ENCODE measurements at places on chromosomes 7 and 10.

DNA sequence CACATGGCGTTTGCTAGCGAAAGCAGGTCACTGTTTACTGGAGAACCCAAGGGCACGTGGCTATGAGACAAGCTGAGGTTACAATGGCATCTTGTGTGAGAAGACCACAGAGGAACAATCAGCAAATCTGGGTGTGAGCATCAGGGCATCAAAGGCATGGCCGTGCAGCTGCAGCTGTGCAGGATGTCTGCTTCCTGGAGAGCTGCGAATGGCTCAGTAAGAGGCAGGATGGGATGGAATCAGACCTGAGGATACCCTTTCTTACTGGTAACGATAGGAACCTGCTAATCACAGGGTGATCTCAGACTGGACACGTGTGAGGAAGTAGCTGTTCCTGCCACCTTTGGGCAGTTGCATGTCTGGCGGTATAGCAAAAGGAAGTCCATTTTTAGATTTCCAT, 119.5 kb downstream of the RNF216 start:
- no peak for DNase-seq

GRCh38 chr7:35249537-35249907, 4.4 kb downstream of the TBX20 start:
- DNase-seq: peak; percentile 74

- no peak for DNase-seq
Observed at GRCh38 chr10:7563368-7563767, 103.4 kb downstream of the ITIH5 start.

DNA sequence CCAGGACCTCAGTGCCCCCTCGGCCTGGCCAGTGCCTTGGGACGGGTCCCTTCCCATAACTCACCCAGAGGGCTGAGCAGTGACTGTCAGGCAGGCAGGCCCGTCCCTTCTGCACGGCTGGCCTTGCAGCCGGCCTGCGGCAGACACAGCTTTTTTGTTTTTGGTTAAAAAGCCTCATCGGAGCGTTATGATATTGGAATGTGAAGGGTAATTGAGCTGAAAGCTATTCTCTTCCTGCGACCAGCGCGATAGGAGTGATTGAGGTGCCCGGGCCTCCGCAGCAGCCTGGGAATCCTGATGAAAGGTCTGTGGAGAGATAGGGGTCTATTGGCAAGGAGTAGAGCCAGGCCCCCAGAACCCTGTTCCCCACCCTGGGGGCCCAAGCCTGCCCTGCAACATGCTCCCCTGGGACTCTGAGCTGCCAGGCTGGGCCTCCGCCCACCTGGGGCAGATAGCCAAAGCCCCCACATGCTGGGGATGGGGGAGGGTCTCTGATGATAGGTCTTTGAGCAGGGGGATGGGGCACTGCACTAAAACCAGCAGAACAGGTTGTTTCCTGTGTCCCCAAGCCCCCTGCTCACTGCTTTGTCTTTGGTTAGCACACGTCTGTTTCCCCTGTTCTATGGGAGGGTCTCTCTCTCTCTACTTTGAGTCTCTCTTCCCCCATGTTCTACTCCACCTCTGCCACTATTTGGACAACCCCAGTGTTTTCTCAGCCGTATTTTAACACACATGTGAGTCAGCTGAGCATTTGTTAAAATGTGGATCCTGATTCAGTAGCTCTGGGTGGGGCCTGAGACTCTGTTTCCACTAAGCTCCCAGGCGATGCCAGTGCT, 131.9 kb downstream of the CDH23 start:
- DNase-seq: no peak

DNA sequence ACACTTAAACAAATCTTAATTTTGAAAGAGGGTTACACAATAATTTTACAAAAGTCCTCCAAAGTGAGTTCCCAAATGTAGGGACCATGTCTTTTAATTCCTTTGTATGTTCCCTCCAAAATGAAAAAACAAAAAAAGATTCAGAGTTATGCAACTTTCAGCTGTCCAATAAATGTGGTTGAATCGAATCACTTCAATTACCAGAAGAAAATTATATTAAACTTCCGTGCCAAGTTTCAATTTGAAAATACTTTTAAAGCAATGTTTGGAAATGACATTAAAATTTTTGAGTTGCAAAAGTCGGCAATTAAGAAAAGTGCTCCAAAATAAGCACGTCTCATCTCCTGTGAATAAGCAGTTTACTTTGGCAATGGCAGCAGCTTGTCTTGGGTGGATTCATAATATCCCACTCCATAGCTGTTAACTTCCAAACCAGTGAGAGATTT, 60.3 kb upstream of the C1GALT1 start:
- DNase-seq: no peak

DNA sequence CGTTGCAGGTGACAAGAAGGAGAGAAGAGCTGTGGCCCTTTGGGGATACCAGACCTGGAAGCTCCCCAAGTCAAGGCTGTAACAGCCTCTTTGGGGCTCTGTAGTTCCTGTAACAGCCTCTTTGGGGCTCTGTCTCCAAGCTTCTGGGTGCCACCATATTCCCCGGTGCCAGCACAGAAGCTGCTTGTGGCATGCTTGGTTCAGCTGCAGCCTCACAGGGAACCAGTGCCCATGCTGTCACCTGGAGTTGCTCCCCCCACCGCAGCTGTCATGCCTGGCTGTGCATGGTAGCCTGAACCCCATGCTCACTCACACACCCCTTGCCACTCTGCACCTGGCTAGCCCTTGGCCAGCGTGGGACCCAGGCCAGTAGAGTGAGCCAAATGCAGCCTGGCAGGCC, 109.1 kb downstream of the ELAPOR2 start:
- no peak for DNase-seq

DNA sequence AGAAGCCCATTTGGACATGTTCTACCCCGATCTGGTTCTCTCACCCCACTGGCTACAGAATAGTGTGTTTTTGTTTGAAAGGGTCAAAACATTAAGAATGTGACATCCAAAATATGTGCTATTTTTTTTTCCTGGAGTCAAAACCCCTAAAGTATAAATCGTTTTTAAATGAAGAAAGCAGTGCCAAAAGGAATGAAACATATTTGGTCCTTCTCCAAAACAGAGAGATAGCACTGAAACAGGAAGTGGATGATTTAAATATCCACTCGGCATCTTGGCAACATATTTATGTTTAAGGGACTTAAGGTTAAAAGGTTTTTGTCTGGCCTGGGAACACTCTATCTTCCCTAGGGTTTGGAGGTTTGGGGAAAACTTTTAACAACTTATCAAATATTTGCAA, 32.3 kb downstream of the CALD1 start:
- no peak for DNase-seq

DNA sequence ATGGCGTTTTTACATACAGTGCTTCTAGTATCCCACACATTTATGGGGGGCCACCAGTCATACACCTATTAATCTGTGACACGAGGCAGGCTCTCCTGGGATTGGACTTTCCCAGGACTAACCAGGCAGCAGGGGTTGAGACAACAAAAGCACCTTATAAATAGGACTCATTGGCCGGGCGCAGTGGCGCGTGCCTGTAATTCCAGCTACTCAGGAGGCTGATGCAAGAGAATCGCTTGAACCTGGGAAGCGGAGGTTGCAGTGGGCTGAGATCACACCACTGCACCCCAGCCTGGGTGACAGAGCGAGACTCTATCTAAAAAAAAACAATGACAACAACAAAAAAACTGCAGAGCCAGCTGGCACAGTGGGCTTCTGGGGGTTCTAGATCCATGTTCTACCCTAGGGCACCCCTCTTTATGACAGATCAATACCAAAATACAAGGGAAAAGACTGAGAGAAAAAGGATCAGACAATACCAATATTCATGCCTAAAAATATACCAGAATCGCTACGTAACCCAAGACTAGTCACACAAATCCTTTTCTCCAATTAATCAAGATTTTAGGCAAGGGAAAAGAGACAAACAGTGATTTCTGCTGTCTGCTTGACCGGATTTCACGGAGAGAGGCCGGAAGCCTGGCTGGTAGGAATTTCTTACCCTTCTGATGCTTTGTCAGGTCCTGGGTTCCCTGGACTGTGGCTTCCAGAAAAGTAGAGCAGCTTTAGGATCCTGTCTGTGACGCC, 98.4 kb upstream of the CCNY start:
- no peak for DNase-seq

- DNase-seq: no peak
Observed at GRCh38 chr10:95169522-95169921, 24.5 kb upstream of the ACSM6 start.

DNA sequence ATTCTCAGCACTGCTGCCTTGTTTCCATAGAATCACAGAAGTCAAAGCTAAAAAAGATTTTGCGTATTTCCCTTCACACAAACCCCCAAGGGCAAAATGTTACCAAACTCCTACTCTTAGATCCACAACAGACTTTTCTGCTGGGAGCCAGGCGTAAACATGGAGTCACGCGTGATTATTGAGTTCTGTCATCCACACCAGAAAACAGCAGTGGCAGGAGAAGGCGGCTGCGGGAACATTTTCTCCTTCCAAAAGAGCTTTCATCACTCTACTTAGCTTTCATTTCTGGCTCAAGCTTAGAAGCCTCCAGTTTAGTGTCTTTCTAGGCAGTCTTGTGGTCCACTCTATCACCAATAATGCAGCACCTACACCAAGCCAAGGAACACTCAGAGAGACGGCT, 712.9 kb upstream of the NRP1 start:
- no peak for DNase-seq

- no peak for DNase-seq
Observed at GRCh38 chr10:124315591-124316270, 103.0 kb downstream of the OAT start.

DNA sequence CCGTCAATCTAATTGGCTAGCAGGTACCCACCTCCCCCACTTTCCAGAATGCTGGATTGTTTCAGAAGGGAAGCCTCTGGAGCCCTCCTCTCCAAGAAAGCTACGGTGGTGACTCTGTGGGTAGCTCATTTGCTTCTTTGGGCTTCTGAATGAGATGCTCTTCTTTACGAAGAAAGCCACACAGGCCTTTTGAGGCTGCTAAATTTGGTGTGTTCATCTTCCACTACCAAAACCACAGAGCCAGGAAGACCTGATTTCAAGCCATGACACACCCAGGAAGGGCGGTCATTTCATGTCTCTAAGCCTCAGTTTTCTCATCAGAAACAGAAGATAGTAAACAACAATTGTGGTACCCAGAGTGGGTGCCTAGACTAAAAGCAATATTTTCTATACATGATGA, 901.2 kb downstream of the KCNMA1 start:
- no peak for DNase-seq

DNA sequence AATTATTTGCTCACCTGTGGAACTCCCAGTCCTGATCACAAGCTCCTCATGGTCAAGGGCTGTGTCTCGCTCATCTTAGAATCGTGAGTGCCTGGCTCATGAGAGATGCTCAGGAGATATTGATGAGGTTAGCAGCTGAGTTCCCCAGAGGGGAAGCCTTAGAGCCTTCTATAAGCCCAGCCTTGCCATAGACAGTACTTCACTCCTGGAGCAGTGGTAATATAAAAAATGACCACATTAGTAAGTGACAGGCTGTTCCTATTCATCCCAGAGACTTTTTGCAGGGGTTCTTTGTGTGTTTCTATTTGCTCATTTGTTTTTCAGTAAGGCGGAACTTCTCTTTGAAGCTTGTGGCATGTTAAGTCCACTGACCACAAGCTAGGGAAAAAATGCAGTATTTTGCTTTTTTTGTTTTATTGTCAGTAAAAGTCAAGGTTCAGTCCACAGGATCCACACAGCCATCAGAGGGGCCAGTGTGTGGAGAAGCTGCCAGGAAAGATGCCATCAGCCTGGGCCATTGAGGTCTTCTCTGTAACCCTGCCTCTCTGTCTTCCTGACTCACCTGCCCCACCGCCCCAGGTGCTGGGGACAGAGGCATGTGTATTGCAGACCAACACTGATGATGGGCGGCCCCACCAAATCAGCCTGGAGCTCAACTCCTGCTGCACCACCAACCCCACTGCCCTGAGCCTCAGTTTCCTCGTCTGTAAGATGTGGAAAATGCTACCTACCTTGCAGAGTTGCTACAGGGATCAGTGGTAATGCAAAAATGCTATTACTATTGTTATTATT, 36.4 kb upstream of the JCAD start:
- no peak for DNase-seq

GRCh38 chr10:114767986-114768821, 53.4 kb upstream of the FHIP2A start:
- DNase-seq: peak; percentile 37

DNA sequence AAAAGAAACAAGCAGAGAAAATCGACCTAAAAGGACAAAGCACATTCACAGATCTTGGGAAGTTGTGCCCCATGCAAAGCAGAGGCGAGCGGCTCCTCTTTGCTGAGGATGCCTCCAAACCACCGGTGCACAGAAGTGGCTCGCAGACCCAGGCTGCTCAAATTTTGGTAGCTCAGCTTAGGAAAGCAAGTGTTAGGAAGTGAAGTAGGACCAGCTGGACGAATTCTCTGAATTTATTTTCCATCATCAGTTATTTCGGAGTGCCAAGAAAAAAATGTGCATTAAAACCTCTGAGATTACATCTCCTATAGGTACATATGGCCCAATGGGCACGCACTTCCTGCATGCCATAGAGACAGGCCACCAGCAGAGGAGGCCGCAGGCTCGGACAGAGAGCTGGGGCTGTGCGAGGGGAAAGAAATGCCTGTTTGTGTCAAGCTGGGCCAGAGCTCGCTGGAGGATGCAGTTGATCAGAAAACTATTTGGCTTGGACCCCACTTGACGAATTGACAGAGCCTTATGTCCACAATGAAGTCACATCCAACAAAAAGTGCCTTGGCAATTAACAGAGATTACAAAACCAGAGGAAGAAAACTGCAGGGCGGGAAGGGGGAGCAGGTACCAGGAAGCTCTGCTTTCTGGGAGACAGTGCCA, 122.3 kb upstream of the LYZL2 start:
- peak; percentile 70 for DNase-seq

GRCh38 chr7:44973610-44974401, 5.0 kb downstream of the MYO1G start:
- DNase-seq: no peak

DNA sequence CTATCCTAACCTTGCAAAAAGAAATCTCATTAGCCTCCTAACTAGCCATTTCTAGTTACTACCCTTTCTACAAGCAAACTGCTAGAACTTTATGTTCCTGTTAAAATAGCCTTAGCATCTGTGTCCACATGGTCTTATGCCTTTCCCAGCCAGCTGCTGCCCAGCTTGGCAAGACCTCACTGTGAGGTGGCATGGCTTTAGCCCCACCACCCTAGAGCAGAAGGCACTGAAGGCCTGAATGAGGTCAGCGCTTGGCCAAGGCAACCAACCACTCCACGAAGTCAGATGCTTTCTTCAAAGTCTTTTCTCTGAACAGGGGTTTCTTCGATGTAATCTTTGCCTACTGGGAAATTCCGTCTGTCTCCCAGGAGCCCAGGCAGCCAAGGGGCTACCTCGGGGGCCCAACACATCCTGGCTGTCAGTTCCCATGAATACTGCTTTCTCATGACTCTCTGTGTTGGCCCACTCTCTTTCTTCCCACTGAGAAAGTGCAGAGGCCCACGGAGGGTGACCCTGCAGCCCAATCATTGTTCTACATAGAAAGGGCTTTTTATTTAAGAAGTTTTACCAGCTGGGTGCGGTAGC, 41.6 kb downstream of the POLR3A start:
- DNase-seq: no peak
